ENCODE measurements at places on chromosomes 12 and 14.

GRCh38 chr12:1993341-1993740 is 10.9 kb downstream of the DCP1B start:
- peak; percentile 80 for DNase-seq

- DNase-seq = no peak
Measured at GRCh38 chr12:129071362-129071761, 218.1 kb downstream of the GLT1D1 start.

DNA sequence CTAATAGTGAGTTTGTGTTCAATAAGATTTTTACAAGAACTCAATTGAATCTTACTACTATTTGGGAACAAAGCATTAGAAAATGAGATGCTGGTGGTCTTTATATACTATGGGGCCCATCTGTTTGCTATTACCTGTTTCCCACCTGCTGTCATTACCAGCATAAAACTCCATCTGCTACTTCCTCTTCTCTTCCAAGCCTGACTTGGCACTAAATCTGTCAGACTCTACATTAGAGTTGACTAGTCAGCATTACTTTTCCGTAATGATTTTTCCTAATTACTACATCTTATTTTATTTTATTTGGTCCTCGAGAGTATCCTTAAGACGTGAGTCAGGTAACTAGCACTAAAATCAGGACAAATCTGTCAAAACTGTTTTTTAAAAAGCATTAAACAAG is 68.1 kb upstream of the KRR1 start:
- no peak for DNase-seq

GRCh38 chr12:89882050-89882449 is 173.4 kb upstream of the ATP2B1 start:
- DNase-seq = peak; percentile 38

GRCh38 chr12:92132288-92132687 is 13.4 kb downstream of the BTG1 start:
- DNase-seq = no peak

DNA sequence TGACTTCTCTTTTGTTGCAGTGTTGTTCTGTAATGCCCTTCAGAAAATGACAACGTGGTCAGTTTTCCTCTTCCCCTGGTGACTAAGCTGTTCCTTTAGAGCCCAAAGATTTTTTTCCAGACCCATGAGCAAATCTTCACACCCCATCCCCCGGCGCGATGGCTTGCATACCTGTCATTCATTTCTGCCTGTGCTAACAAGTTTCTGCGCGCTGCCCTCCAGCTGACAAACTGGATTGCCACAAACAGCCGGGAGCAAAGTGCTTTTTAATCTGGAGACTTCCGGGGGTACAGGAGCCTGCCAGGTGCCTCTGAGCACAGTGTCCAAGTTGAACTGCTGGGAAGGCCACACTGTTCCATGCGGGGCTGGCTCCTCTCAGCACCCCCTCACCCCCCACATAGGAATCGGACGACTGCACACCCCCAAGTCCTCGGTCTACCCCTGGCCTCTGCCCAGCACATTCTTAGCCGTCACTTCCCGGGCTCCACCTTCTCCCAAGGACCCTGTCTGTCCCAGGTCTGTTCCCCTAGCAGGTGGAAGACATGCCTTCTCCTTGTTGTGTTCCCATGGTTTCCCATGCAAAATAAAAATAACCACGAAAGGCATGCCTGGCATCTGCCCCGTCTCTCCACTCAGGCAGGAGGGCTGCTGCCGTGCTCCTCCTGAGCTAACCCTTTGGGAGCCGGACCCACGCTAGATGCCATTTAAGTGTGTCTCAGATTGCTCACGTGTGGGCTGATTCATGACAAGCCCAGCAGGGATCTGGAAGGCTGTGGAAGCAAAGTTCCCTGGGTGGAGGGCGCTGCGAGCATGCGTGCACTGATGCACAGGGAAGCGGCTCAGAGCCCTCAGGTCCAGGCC is 14.1 kb downstream of the RILPL1 start:
- peak; percentile 83 for DNase-seq

DNA sequence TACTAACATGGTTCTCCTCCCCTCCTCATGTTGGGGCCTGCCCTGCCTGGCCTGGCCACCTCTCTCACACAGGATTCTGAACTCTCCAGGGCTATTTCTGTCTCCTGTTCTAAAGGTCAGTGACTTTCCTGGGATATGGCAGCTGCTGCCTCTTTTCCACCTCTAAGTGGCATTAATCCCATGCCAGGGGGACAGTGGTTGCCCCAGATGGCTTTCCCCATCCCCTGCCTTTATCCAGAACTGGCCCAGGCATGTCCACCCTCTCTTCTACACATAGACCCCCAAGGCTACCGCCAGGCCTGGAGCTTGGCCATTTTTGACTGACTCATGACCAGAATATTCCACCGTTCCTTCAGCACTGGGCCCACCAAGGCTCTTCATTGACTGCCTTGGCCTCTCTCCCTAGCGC is 90.4 kb downstream of the IRF2BPL start:
- no peak for DNase-seq

DNA sequence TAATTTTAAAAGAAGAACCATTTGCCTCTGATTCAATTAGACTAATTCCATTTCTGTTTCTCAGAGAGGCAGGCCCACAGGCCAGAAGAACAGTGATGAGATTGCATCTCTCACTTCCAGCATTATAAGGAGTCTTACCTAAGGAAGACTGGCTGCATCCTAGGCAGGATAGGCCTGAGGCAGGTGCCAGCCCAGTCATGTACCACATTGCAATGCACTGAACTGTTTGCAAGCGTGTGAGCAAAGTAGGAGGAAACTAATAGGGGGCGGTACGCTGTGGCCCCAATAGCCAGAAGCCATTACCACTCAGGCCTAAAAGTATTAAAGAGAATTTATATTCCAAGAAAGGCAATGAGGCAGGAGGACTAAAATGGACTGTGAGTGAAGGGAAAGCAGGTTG is 12.1 kb upstream of the CNIH1 start:
- no peak for DNase-seq

GRCh38 chr12:13606290-13606689 is 375.1 kb downstream of the GRIN2B start:
- no peak for DNase-seq

DNA sequence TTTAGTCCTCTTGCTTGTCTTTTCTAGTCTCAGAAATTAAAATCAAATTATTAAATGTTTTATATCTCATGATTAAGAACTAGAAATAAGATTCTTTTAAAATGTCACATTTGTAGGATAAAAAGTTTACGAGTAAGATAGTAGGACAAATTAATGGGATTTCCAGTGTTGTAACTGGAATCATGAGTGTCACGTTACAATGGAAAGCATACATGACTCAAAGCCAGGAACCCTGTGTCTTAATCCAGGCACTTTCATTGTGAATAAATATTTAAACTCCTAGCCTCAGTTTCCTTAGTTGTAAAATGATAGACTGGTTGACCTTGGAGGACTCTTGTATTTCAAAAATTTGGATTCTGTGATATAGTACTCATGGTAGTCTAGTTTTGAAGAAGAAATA is 84.9 kb downstream of the MIA2 start:
- no peak for DNase-seq

DNA sequence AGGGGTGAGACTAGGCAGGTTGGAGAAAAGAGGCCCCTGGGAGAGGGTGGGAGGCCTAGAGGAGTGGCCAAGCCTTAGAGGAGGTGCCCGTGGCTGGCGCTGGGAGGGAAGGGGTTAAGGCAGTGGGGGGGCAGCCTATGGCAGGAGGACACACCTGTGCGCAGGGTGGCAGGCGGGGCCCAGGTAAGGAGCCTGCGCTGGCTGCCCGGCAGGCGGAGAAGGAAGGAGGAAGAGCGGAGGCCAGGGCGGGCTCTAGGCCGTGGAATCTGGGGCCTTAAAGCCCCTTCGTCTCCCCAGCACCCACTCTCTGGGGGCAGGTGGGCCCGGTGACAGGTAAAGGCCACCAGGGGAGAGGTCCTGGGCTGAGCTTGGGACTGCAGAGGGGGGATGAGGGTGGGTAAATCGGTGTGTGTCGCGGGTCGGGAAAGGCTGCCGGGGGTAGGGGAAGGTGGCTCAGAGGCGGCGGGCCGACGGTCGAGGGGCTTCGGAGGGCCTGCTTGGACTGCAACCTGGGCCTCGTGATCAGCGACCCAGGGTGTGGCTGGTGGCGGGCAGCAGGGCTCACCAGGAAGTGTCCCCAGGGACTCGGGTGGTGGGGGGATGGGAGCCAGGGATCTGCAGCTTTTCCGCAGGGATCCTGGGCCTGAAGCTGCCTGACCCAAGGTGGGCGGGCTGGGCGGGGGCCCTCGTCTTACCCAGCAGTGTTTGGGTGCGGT is 7.3 kb downstream of the PHB2 start:
- DNase-seq = no peak

DNA sequence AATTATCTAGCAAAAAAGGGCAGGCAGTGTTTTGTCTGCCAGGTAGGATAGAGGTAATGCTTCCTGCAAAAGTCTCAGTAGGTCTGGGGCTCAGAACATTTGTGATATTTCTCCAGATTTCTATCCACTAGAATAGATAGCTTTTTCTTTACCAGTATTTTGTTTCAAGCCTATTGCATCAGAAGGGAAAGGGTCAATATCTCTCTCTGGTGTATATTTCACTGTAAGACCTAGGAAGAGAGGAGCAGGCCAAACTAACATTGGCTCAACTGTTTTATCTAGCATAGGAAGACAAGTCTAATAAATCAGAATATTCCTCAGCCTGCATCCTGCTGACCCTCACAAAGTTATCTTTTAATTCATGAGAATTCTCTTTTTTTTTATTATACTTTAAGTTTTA is 106.7 kb upstream of the DAAM1 start:
- DNase-seq = no peak

- DNase-seq = no peak
Measured at GRCh38 chr12:125744201-125744600, 679.0 kb downstream of the AACS start.

DNA sequence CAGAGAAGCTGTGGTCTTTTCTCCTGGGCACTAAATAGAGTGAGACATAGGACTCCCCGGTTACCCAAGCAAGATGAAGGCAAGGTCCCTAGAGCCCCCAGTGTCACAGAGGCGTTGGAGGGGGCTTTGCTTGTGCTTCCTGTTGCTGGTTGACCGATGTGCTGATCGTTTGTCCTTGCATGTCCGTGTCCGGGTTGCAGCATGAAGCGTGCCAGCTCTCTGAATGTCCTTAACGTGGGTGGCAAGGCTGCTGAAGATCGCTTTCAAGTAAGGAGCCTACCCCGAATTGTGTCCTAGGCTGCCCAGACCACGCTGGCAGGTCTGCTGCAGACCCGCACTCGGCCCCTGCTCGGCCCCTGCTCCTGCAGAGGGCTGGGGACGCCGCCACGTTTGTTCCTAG is 23.1 kb downstream of the XRCC3 start:
- no peak for DNase-seq

DNA sequence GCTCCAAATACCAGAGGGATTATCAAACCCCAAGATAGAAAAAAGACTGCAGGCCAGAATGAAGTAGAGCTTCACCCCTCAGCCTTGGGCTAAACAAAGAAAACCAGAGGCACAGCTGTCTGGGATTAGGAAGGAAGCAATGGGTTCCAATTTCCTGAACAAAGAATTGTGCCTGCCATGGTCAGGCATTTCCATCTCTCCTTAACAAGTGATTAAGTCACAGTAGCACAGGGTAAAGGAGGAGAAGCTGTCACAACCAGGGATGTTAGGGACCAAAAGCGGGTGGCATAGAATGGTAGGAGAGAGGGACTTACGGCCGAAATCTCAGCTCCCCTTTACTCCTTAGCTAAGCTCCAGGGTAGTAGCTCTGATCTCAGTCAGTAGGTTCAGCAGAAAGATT is 33.9 kb downstream of the SPTLC2 start:
- no peak for DNase-seq

- DNase-seq = no peak
Measured at GRCh38 chr14:65242732-65243134, 140.4 kb upstream of the MAX start.

DNA sequence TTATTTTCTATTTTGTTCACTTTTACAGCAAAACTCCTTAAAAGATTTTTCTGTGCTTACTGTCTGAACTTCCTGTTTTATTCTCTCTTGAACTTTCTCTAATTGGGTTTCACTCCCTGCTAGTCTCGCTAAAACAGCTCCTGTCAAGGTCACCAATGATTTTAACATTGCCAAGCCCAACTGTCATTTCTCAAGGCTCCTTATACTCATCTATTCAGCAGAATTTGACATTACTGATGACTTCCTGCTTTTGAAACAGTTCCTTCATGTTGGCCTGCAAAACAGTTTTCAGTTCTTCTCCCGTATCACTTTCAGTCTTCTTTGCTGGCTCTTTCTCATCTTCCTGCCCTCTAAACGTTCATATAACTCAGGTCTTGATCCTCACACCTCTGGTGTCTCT is 268.5 kb upstream of the USP15 start:
- no peak for DNase-seq

- DNase-seq = peak; percentile 86
Measured at GRCh38 chr12:47736877-47737676, 11.8 kb upstream of the ENDOU start.

GRCh38 chr14:30242744-30243143 is 315.1 kb upstream of the PRKD1 start:
- no peak for DNase-seq

DNA sequence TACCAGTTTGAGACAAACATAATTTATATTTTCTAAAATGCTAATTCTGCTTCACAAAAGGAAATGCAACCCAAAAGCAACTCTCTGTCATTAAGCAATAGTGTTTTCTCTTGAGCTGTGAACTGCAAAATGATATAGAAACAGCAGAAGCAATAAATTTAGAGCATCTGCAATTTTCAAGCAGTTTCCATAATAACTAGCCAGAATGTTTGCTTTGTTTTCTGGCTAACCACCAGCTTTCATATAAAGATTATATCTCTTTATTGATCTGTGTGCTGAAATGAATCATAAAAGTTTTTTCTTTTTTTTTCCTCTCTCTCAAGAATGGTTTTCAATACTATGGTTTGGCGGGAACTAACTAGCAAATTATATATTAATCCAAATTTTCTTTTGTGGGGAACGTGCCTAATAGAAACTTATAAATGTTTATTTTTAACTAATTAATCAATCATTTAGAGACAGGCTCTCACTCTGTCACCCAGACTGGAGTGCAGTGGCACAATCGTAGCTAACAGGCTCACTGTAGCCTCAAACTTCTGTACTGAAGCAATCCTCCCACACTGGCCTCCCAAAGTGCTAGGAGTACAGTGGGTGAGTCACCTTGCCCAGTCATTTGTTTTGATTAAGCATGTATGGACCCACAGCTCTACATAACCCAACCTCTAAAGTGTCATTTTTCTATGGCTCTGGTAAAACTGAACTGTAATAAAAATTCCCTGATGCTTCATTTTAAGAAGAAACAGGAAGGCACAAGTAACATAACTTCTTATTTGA is 830.1 kb upstream of the MGAT4C start:
- no peak for DNase-seq

GRCh38 chr12:13000616-13000924 is 505 bp upstream of the HEBP1 start:
- peak; percentile 37 for DNase-seq

DNA sequence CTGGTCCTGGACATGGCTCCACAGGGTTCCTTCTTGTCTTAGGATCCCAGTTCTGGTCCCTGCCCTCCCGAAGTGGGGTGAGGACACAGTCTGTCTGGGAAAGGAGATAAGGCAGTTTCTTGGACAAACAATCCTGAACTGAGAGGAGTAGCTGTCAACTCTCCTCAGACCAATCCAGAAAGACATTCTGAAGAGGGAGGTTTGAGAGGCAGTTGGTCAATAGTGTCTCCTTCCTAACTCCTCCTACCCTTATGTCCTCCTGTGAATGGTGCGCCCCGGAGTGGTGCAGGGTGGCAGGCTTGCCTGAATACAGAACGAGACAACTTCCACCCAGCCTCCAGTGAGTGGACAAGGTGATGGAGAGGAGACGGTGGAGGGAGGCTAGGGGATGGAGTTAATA is 15.4 kb upstream of the ASIC1 start:
- no peak for DNase-seq

- DNase-seq = no peak
Measured at GRCh38 chr14:84446250-84446649, 1083.7 kb upstream of the FLRT2 start.

Measured in AG08395 (cell line).